ENCODE measurements at places on chromosomes 1 and 21. TPM values are rescaled to one million over a fixed set of nuclear protein-coding genes. Genes with fewer than 3 reads are reported as not detected.

Gene USP24
- total RNA-seq: 51.5 TPM

Gene PALMD
- 96.7 TPM for total RNA-seq

DNA sequence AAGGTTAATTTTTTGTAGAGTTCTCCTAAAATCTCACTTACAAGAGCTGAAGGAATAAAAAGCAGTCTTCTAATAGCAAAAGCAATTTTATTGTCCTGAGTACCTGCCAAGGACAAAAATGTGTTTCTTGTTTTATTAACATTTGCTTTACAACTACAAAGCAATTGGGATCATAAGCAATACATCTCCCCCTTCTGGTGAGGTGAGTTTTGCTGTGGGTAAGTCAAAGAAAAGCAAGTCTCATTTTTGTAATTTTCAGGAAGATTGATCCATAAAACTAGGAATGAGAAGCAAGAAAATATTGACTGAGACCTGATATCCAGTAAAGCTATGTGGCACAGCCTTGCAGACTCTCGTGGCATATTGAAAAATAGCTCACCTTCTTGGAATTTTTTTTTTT lies 2162.7 kb downstream of the NCAM2 start:
- DNase-seq: no peak

Gene PYHIN1
- 2.9 TPM for total RNA-seq

Gene HDAC1
- total RNA-seq: 87.4 TPM

- DNase-seq: no peak
Observed at GRCh38 chr1:33267468-33268205, 11.3 kb downstream of the ZNF362 start.

Gene LMOD1
- 92.2 TPM for total RNA-seq

DNA sequence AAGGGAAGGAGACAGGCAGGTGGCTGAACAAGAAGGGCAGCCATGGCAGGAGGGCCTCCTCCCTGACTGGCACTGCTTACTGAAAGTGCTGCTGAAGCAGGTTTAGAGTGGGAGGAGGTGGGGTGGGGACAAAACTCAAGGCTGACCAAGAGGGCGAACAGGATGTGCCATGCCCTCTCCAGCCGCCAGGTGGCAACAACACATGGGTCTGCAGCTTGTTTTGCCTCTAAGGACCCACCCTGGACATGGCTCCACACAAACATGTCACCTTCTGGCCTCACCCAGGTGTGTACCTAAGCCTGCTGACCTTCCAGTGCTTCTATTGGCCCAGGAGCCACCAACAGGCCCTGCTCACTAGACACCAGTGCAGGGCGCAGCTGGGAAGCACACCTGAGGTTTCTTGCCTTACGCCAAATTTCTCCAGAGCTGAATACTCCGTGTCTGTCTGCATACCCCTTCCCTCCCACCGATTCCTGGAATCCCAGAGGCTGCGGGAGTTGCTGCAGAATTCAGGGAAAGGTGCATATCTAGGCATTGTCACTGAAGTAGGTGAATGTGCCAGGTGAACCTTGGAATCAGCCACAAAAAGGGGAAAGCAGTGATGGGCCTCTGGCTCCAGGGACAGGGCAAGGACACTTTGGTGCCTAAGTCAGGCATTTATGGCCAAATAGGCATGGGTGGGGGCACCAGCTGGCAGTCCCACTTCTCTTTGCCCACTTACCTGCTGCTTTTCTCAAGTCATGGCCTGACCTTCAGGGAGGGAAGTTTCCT lies 5.3 kb downstream of the PSRC1 start:
- no peak for DNase-seq
